ENCODE measurements at places on chromosomes 11 and 22.
A peak's percentile ranks its signal among the peaks of the same experiment; 100 is the strongest.

DNA sequence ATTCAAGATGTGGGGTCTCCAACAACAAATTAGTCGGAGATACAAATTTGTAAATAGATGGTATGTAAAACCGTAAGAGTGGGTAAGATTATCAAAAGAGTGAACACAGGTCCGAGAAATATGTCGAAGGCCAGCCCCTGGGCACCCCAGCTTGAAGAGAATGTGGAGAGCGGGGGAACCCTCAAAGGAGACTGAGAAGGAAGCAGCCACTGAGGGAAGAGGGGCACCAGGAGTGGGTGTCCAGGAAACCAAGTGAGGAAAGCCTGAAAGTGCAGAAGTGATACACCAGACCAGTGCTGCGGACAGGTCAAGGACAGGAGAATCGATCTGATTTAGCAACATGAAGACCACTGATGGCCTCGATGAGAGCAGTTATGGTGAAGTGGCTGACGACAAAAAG is 14.4 kb downstream of the APOL5 start:
- DNase-seq: no peak

- no peak for DNase-seq
These were observed 929.0 kb upstream of the FAT3 start for GRCh38 chr11:91295591-91295990.

DNA sequence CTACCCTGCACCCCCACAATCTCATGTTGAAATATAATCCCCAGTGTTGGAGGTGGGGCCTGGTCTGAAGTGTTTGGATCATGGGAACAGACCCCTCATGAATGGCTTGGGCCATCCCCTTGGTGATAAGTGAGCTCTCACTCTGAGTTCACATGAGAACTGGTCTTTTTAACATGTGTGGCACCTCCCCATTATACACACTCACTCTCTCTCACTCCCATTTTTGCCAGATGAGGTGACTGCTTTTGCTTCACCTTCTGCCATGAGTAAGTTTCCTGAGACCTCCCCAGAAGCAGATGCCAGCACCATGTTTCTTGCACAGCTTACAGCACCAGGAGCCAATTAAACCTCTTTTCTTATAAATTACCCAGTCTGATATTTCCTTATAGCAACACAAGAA is 32.1 kb upstream of the DRD2 start:
- no peak for DNase-seq

DNA sequence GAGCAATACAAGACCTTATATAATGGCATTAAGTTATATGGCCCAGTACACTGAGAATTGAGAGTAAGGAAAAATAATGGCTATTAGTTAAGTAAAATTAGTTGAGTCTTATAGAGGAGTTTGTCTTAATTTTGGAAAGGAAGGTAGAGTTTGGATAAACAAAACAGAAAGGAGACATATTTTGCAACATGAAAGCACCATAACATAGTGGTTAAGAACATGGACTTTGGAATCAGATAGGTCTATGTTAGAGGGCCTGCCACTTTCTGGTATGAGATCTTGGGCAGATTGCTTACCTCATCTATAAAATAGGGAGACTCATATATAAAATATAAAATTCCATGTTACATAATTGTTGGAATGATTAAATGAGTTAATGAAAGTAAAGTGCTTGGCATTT is 68.9 kb downstream of the CSTPP1 start:
- DNase-seq: no peak

DNA sequence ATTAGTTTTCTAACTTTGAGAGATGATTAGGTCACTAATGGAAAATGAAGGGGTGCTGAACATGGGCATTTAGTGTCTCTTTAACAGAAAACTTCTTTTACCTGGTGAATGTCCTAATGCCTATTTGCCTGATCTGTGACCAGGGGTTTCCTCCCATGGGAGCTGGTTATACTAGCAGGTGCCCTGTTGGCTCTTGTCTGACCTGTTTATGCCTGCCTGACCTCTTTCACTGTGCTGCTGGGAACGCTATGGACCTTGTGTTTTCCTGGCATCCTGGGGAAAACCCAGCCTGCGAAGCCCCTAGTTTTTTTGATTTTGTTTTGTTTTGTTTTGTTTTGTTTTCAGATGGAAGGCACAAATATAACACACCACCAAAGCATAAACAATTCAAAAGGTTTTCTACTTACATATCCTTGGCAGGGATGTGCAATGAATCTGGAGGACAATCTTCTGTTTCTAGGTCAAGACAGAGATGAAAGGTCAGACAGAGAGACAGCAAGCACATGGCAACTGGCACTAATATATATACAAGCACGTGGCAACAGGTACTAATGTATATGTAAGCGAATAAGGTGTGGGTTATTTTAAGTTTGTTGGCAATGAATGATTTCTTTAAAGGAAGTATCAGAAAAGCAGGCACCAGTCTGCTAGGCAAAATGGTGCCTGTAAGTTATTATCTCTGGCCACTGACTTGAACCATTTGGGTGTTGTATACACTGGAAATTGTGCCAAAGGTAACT is 390.2 kb downstream of the LUZP2 start:
- DNase-seq: no peak

- no peak for DNase-seq
These were observed 56.1 kb upstream of the FADD start for GRCh38 chr11:70146895-70147520.

GRCh38 chr11:103228807-103229206 is 119.6 kb downstream of the DYNC2H1 start:
- no peak for DNase-seq

- peak; percentile 51 for DNase-seq
These were observed 125.1 kb upstream of the E2F8 start for GRCh38 chr11:19365743-19366410.

DNA sequence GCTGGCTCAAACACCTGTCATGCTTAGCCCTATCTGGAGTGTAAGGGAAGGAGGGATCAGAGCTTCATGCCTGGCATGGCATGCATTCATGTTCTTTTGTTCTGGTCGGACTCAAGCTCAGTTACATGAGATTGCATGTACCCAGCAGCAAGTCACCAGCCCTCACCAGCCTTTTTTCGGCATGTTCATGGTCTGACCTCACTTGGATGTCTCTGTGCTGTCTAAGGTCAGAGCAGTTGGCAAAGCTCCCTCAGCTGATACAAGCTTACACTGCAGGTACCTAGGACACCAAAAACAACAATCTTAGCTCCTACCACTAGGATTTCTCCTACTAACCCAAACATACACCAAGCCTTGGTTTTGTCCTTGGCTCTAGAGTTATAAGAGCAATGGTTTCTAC is 152.6 kb downstream of the BARX2 start:
- no peak for DNase-seq

Data from foreskin fibroblast (primary cell).